Activated CD8-positive, alpha-beta memory T cell treated with anti-CD3 and anti-CD28 coated beads for 1 hour (primary cell): ENCODE measurements at places on chromosomes 3 and 15.

DNA sequence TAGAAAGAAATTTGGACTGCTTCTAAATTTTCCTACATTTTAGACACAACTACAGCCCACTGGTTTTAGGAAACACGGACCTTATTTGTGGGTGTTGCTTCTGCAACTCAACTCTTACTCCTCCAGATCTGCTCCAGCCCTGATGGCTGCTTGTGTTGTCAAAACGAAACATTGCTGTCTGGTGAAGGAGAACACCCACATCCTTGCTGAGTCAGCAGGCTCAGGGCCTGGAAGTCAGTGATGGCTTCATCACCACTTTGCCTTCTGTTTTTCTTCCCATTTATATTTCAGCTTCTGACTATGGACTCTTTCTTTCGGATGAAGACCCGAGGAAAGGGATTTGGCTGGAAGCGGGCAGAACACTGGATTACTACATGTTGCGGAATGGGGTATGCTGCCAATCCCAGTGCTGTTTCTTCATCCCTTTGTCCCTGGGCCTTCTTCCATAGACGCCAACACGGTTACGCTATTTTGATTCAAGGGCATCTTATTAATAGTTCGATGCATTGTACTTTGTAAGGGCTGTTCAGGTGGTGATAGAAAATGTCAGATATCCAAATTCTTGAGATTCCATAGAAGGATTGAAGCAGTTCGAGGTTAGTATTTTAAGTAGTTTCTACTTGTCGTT, 392.6 kb upstream of the TPM1 start:
- DNase-seq = no peak

GRCh38 chr15:80580106-80580505, 115.0 kb upstream of the ABHD17C start:
- DNase-seq = no peak

DNA sequence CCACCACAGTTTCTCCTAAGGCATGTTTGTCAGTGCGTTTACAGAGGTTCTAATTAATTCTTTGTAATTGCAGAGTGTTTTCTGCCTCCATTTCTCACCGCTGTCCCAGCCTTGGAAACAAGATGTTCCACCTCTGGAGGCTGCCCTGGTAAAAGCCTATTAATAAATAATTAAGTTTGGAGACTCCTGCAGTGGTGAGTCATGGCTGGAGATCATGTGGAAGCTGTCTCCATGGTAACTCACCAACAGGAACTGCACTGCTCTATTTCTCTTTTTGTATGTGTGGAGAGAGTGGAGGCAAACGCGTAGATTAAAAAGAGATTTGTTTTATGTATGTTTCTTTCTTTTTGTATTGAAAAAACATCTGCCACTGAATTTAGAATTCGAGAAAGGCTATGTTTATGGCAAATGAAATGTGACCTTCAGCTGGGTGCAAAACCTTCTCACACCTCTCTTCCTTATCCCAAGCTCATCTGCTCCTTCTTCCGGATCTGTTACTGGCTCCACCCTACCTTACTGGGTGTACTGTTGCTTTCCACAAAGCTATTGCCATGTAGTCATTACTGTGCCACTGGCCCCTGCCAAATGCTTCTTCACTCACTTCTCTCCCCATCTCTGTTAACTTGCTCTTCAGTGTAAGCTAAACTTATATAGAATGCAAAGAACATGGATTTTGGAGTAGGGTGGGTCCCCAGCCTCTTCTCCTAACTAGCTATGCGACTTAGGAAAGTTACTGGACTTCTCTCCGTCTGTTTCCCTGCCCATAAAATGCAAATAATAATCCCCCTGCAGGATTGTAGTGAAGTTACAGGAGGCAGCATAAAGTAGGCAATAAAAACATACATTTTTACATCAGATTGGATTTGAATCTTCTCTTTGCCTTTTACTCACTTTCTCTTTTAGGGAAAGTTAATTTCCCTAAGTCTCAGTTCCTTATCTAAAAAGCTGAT, 778.5 kb downstream of the NTRK3 start:
- DNase-seq = no peak

DNA sequence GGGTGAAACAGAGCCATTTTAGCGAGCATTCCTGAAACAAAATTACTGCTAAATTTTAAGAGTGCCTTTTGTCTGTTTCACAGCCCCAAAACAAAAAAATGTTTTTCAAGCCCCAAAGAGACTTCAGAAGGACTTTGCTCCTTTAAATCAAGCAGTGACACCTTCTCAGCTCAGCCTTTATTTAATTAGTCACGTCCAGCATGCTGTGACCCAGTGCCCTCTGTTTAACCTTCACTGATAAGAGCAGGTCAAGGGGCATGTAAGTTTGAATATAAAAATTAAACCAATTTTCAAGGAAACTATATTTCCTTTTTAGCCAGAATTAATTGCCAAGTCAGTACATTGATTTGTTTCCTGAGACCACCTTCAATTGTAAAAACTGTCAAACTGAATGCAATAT, 40.6 kb downstream of the ISL2 start:
- DNase-seq = no peak

DNA sequence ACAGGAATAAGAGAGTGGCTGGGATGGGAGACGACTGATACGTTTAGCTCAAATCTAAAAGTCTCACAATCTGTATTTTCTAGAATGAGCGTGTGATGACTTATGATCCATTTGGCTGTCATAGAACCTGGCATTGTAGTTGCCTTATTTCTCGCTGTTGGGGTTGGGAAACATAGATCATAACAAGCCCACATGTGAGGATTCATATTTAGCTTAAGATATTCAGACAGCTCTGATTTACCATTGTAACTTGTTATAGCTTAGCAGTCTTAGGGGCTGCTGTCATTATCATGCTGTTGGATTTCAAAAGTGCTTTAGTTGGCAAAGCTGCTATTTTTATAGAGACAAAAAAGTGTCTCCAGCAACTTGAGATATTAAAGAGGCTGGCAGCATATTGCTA, 871.3 kb downstream of the ZPLD1 start:
- no peak for DNase-seq

GRCh38 chr3:114732353-114732752, 414.7 kb downstream of the ZBTB20 start:
- no peak for DNase-seq

GRCh38 chr15:40978141-40978540, 24.9 kb downstream of the CHAC1 start:
- no peak for DNase-seq

DNA sequence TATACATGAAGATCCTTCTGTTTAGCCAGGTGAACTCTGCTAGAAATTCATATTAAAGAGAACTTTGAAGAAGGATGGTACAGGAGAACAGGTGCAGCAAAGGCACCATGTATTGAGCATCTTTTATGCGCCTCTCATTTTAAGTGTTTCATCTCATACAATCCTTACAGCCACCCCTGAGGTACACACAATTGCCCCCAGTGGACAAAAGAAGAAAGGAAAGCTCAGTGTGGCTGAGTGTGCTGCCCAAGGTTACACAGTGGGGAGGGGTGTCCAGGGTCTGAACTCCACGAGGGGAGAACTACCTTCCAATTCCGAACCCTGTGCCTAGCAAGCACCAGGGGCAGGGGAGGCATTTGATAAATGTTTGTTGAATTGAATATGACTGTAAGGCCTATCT, 98.6 kb downstream of the MECOM start:
- DNase-seq = no peak

DNA sequence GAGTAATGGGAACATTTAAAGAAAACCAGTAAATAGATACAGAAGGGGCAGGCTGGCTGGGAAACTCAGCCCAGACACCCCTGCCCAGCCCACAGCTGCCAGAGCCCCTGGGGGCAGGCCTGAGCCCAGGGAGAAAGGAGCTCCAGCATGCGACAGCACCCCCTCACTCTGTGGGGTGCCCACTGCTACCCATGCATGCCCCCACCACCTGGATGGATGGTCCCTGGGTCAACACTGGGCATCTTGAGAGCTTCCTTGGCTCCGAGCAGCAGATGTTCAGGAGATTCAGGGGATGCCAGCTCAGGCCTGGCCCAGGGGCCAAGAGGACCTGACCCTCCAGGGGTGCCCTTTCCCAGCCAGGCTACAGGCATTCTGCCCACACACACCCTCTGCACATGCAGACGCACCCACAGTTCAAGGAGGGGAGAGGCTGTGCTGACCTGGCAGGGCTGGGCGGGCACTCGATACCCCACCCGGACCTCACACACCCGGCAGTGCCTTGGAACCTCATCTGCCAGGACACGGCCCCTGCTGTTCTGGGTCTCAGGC, 31.5 kb downstream of the PTH1R start:
- no peak for DNase-seq

DNA sequence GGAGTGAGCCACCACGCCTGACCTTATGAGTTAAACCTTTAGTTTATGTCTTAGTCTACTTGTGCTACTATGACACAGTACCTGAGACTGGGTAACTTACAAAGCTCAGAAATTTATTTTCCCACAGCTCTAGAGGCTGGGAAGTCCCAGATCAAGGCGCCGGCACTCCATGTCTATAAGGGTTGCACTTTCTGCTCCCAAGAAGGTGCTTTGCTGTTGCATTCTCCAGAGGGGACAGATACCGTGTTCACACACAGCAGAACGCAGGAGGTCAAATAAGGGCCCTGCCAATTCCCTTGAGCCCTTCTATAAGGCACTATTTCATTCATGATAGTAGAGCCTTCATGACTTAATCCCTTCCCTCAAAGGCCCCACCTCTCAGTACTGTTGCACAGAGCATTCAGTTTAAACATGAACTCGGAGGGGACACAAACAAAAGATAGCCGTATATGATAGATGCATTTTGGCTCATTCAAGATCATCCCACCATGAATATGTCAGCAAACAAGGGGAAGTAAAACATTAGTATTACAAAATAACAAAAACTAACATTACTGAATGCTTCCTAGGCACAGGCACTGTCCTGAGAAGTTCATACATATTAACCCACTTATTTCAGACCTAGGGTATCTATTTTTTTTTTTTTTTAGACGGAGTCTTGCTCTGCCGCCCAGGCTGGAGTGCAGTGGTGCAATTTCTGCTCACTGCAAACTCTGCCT, 26.5 kb downstream of the PLA1A start:
- DNase-seq = no peak
